ENCODE measurements at places on chromosomes 11 and 22.

GRCh38 chr11:41189701-41190436, 269.6 kb downstream of the LRRC4C start:
- DNase-seq: no peak

- no peak for DNase-seq
These were observed 32.2 kb upstream of the MYO18B start for GRCh38 chr22:25709758-25710157.

DNA sequence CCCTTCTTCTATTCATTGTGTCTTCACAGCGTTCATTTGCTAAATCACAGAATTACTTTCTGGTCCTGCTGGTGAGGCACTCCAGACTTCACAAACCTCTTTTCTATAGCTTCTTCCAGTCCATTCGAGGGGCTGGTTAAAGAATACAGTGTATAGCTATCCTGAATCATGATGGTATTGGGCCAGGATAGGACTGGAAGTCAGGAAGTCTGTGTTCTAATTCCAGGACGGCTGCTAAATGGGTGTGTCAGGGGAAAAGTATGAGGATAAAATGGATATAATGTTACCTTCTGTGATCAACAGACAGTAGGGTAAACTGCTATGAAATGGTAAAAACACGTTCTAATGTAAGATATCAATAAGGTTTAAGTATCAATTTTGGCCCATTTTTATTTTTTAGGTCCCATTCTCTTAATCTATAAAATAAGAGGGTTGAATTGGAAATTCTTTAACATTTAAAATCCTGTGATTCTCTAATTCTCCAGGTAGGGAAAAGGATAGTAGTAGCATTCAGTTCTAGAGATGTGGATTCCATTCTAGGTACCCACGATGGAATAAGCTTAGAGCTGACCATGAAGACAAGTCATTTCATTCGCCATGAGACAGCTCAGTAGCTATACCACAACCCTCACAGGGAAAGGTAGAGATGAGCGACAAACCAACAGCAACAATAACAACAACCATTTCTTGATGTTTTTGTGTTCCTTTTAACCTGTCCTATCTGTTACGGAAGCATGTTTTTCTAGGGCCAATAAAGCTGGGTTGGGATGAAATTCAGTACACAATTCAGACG, 96.1 kb downstream of the SLC1A2 start:
- DNase-seq: no peak

- DNase-seq: no peak
These were observed 117.1 kb downstream of the KCNQ1 start for GRCh38 chr11:2561696-2562581.

- DNase-seq: no peak
These were observed 423.5 kb downstream of the MIAT start for GRCh38 chr22:27080863-27081262.

- no peak for DNase-seq
These were observed 55.1 kb upstream of the CLDN5 start for GRCh38 chr22:19579115-19579811.

GRCh38 chr11:8593935-8594909, at the start of gene STK33:
STK33 (minus strand) TSS chr11:8594228; CDS start chr11:8474905, 119,323 bp downstream.
- no peak for DNase-seq

DNA sequence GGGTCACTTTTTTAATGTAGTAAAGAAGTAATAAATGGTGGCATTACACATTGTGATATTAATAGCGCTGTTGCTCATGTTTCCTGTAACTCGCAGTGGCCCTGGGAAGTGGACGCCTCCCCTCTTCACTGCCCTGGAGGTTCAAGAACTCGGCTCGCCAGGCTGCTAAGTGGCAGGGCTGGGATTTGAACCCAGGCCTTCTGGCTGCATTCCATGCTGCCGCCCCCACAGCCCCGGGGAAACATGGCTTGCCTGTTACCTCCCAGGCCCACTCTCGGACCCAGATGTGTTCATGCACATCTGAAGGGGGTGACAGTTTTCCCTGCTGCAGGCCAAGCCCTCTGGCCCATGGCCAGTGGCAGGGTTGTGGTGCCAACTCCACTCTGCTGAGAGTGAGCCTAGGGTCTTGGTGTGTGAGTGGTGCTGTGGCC, 25.0 kb upstream of the MGAT3 start:
- no peak for DNase-seq

DNA sequence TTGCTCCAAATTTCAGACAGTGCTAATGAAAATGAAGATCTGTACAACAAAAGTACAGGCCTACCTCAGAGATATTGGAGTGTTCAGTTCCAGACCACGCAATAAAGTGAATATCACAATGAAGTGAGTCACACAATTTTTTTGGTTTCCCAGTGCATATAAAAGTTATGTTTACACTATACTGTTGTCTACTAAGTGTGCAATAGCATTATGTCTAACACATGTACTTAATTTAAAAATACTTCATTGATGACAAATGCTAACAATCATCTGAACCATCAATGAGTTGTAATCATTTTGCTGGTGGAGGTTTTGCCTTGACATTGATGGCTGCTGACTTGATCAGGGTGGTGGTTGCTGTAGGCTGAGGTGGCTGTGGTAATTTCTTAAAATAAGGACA, 60.6 kb upstream of the E2F8 start:
- no peak for DNase-seq

DNA sequence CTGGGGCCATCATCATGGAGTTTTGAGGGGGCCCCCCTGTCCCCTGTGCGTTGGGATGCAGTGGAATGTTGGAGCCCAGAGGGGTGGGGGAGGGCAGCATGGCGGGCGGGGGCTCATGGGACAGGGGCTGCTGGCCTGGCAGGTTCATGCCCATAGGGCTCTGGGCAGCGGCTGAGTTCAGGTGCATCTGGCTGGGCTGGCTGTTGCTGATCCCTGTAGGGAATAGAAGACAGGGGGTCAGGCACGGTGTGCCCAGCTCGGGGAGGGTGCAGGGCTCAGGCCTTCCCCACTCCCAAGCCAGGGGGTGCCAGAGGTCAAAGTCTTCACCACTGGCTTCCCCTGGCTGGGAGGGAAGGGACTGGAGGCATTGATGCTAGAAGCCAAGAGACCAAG, 15.6 kb downstream of the CXCR5 start:
- DNase-seq: no peak
